Right renal pelvis (tissue), 4 donors: ENCODE measurements at places on chromosomes 1 and 21.

DNA sequence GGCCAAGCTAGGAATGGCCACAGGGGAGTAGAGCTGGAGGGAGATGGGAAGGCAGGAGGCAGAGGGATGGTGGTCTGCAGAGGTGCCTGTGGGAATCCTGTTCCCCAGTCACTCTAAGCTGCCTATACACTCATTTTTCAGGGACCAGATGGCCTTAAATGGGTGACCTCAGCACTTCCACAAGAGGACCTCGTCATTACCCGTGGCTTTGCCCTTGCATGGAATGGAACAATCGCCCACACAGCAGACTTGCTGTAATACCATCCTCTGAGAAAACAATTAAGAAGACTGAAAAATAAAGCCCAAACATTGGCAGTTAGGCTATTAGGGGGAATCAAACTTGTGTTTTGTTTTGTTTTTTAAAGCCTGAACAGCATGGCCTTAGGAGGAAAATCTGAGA, 12.9 kb upstream of the TNN start:
- no peak for DNase-seq

GRCh38 chr1:6141592-6141991, 38.5 kb downstream of the CHD5 start:
- DNase-seq, result no peak

DNA sequence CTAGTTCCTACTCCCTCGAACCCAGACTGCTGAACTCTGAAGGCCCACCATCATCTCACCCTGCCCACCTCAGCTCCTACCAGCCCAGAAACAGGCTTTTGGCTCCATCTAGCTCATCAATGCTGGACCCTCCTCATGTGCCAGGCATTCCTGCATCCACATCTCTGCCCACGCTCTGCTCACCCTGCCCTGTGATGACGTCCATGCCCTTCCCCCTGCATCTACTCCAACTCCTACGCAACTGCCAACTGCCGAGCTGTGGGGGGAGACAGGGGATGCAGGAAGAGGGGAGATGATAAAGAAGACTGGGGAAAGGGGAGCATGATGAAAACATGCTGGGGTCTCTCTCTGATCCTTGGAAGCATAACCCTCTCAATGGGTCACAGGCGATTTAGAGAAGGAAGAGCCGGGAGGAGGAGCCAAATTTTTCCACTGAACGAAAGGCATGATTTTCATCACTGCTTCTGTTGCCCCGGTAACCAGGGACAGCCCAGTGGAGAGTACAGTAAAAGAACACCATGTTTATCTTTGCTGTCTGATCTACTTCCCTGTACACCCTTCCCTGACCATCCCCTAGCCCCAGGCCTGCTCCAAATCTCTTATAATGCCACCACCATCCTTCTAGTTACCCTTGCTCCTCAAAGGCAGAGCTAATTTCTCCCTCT, 44.3 kb downstream of the CD34 start:
- DNase-seq, result no peak

DNA sequence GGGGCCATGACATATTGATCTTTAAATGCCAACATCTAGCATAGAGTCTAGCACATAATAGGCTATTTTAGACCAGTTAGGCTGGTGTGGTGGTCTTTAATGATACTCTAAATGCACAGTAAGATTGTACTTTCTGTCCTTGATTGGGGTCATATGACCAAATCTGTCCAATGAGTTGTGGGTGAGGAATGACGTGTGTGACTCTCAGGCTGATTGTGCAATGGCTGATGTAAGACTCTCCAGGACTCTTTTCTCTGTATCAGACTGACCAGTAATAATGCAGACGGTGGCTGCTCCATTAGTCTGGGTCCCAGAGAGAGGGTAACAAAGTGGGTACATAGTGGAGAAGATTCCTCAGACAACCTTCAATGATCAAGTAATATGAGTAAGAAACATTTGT, 541.6 kb upstream of the CAMK1G start:
- DNase-seq, result no peak

DNA sequence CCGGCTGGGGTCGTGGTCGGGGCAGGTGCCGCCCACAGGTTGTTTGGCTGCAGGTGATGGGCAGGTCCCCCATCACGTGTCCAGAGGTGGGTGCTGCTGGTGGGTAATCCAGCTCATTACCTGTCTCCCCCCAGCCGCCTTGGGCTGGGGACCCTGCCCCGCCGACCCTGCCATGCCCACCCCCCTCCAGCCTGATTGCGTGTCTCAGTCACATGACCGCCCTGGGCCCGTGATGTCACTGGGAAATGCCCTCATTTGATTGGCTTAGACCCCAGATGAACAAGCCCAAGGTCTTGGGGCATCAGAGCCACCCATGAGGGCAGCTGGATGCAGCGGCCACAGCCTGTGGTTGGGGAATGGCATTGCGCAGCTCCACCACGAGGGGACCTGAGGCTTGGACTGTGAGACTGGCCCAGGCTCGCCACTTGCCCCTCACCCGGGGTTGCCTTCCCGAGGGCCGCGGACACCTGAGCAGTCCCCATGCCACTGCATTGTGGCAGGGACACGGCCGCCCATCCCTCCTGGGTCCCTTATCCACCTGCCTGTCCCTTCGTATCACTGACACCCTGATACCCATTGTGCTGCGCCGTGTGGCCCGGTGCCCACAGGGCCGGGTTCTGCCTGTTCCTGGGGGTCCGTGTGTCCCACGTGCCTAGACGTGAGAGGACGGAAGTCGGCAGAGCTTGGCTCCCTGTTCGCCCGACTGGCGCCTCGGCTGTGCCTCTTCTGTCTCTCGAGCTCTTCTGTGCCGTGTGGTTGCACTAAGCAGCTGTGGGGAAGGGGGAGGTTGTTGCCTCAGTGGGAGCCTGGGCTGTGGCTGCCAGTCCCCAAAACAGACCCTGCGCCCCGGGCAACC, 68.0 kb downstream of the FAAP20 start:
- no peak for DNase-seq

- DNase-seq, result no peak
Observed at GRCh38 chr1:31683997-31684396, 19.8 kb downstream of the COL16A1 start.

DNA sequence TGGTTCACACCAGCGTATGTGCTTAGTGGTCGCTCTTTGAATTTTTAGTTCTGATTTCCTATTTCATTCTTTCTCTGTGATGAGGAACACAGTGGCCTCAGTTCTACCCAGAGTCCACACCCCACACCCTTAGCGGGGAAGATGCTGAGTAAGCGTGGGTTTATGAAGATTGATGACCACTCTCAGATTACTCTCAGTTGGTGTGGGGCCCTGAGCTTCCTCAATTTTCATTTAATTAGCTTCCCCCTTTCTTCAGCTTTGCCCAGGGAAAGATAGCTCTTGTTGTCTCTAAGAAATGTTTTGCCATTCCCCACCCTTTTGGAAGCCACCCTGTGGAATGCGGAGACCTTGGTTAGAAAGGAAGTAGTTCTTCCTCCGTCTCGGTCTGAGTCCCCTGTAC, 299.9 kb upstream of the PROX1 start:
- DNase-seq, result no peak

GRCh38 chr21:40765811-40766210, 81.1 kb downstream of the DSCAM start:
- DNase-seq, result no peak

DNA sequence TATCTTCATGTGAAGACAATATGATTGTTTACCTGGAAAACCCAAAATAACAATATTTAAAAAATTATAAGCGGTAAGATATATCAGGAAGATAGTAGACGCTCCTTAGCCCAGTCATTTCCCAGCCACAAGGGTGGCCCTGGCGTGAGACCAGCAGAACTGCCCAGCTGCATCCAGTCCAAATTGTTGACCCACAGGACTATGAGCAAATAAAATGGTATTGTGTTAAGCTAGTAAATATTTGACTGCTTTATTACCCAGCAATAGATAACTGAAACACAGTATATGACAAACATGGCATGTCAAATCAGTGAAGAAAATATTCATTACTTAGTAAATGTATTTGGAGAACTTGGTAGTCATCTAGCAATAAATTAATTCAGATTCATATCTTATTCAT, 294.3 kb upstream of the SPAG17 start:
- DNase-seq, result no peak

GRCh38 chr1:219797009-219797408, 131.3 kb downstream of the SLC30A10 start:
- no peak for DNase-seq

- DNase-seq, result no peak
Observed at GRCh38 chr1:19759740-19760089, 40.0 kb downstream of the TMCO4 start.

GRCh38 chr1:173117761-173118160, 67.0 kb upstream of the TNFSF18 start:
- no peak for DNase-seq

GRCh38 chr1:151546011-151546925, 6.2 kb downstream of the TUFT1 start:
- DNase-seq, result no peak

DNA sequence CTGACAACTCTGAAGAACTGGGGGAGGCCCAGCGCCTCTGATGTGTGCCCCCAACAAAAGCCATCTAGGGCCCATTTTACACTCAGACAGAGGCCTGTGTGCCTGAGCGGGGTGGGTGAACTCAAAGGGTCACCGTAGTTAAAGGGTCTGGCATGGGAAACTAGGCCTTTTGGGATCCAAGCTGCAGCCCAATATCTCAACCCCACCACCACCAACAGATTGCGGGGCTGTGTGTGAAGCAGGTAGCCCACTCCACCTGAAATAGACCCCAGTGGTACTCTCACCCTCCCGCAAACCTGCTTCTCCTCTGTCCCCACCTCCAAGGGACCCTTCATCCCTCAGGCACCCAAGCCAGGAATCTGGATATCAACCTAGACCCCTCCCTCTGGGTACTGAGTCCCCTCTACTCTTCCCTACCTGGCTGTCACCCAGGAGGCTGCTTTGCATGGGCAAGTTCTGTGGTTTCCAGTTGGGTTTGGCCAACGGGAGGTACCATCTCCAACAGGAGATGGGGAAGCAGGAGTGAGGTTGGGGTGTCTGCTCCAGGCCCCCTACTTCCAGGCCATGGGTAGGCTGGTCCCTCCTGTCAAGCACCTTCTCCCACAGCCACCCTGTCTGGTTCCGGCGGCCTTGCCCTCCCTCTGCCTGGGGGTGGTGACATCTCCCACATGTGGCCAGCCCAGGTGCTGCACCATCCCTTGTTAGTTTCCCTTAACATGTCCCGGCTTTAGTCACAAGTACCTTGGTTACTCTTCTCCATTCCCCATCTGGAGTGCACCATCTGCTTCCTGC, 35.2 kb upstream of the LRP8 start:
- no peak for DNase-seq

DNA sequence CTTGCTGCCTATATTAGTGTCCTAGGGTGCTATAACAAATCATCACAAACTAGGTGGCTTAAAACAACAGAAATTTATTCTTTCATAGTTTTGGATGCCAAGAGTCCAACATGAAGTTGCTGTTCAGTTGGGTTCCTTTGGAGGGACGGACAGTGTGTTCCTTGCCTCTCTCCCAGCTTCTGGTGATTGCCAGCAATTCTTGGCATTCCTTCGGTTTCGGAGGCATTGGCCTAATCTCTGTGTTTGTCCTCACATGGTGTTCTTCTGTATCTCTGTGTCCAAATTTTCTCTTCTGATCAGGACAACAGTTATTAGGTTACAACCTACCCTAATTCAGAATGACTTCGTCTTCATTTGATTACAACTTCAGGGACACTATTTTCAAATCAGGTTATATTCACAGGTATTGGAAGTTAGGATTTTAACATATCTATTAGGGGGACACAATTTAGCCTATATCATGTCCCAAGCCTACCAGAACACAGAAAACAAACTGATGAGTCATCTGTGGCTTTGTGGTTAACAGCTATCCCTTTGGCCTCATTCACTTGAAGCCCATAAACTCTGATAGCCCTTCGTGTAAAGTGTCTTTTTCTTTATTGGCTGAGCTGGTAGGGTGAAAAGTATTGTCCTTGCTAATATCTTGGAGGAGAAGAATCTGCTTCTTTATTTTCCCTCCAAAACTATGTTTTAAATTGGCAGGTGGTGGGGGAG, 83.2 kb upstream of the PAPPA2 start:
- DNase-seq, result no peak

- no peak for DNase-seq
Observed at GRCh38 chr1:1085911-1086841, 12.1 kb upstream of the RNF223 start.

DNA sequence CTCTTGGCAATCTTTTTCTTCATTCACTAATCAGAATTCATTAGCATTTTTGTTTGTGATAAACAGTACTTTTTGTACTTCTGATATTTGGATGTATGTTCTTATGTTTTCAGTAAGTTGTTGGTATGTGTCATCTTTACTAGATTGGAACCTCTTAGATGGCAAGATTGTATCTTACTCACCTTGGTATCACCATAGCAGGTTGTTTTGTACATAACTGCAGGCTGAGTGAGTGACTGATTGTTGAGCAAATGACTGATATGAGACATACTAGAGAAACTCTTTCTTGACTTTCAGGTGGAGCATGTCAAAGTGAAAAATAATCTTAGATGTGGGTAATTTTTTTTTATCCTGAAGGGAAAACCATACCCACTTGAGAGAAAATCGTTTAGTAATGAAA, 173.7 kb downstream of the CLEC20A start:
- DNase-seq, result no peak

DNA sequence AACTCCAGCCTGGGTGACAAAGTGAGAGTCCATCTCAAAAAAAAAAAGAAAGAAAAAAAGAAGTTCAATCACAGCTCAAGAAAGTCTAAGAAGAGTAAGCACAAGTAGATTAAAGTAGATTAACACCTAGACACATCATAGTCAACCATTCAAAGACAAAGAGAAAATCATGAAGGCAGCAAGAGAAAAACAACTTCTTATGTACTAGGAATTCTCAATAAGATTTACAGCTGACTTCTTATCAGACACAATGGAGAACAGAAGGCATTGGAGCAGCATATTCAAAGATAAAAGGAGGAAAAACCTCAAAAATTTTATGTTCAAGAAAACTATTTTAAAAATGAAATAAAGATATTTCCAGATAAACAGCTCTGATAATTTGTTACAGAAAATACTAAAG, 147.3 kb downstream of the LBR start:
- no peak for DNase-seq

GRCh38 chr1:112935461-112936111, 20.4 kb downstream of the SLC16A1 start:
- no peak for DNase-seq

- DNase-seq, result no peak
Observed at GRCh38 chr1:218880484-218881060, 293.1 kb upstream of the LYPLAL1 start.

- no peak for DNase-seq
Observed at GRCh38 chr1:214143006-214143992, 137.7 kb upstream of the SMYD2 start.

- DNase-seq, result no peak
Observed at GRCh38 chr1:56911098-56911938, 54.5 kb downstream of the C8B start.

DNA sequence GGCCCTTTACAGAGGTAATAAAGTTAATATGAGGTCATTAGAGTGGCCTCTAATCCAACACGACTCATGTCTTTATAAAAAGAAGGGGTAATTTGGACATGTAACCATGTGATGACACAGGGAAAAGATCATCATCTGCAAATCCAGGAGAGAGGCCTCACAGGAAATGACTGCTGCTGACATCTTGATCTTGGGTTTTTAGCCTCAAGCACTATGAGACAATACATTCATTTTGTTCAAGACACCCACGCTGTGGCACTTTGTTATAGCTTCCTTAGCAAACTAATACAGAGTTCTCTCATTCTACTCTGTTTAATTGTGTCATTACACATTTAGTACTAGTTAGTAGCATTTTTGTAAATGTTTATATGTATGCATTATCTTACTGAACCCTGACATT, 64.0 kb upstream of the RUNX1 start:
- DNase-seq, result no peak
